Lung (tissue), 17 donors: ENCODE measurements at places on chromosomes 11 and 22. TPM values are rescaled to one million over a fixed set of nuclear protein-coding genes. Genes with fewer than 3 reads are reported as not detected.

- peak; percentile 83 for DNase-seq
These were observed 15.3 kb upstream of the RASL10A start for GRCh38 chr22:29330753-29331152.

GRCh38 chr11:121067453-121067852 lies 33.6 kb upstream of the TECTA start:
- DNase-seq, result no peak

DNA sequence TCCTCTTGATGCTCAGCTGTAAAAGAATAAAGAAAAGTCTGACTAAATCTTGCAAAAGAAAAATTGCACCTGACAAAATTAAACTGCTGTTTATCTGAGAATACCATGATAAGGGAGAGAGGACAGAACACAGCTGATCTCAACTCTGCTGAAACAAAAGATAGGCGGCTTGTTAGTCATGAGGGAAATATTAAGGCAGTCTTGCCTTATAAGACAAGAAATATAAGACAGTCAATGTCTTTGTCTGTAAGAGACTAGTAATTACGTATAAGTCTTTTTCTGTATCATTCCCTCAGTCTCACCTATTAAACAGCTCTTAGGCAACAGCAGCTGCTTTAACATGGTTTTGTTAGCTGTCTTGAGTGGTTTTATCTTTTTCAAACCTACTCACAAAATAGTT lies 296.6 kb downstream of the LUZP2 start:
- DNase-seq, result no peak

- DNase-seq, result no peak
These were observed 11.0 kb upstream of the SORL1-AS1 start for GRCh38 chr11:121463689-121464335.

DNA sequence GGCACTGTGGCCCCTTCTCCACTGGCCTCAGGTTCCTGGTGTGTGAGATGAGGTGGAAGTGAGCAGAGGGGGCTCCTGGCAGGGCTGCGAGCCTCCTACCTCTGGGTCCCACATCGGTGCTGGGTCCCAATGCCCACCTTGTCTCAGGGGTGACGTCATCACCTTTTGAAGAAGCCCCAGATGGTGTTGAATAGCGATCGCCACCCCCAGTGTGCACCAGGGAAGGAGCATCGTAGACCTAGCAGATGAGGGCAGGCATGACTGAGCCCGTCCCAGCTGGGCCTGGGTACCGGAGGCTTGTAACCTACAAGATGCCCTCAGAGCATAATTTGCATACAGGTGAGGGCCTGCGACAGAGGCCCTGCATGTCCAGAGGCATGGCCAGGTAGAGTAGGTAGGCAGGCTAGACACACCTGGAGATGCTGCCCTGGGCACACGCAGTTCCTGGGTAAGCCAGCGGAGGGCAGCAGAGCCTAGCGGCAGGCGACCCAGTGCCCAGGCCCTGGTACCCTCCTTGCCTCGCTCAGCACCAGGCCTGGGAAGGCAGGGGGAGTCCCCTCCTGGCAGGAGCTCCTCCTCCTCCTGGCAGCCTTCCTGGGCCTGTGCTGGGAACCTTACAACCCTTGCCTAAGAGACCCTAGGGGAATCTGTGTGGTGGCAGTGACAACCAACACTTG lies 52.5 kb downstream of the TPCN2 start:
- DNase-seq, result peak; percentile 83

DNA sequence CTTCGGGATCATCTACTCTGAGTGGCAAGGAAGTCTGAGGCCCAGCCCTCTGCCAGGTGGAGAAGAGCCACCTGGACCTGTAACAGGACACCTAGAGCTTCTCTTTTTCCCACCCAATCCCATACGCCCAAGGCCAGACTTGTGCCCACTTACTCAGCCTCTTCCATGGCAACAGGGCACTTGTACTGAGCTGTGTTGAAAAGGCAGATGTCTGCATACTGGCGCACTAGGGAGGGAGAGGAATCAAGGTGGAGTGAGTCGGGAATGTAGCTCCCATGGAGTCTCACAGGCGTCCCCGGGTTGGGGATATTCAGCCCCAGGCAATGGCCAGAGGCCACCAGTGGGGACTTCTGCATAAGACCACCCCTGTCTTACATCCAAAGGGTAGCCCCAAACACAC lies 36.1 kb downstream of the TPBGL start:
- peak; percentile 39 for DNase-seq

DNA sequence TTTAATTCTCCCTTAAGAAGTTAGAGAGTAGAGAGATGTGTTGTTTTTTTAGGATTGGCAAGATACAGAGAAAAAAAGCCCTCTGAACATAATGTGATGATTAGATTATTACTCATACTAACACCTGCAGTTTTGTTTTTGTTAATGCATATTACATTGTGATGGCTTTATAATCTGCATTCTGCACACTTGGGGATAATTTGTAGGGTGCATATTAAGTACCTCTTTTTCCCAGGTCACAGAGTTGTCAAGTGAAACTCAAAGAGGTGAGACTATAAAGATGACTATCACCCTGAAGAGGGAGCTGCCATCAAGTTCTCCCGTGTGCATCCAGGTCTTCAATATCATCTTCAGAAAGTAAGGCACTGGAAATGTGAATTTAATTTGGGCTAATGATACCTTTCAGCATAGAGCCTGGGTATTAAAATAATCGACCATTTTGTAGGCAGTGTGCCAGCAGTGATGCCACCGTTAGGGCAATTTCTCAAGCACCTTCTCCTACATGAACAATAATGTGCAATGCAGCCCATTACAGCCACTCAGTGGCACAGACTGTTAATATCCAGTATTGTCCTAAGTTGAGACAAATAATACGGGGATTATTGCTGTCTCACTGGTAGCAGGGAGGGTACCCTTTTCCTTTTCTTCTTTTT lies 16.2 kb downstream of the PIWIL4 start:
- DNase-seq, result no peak

DNA sequence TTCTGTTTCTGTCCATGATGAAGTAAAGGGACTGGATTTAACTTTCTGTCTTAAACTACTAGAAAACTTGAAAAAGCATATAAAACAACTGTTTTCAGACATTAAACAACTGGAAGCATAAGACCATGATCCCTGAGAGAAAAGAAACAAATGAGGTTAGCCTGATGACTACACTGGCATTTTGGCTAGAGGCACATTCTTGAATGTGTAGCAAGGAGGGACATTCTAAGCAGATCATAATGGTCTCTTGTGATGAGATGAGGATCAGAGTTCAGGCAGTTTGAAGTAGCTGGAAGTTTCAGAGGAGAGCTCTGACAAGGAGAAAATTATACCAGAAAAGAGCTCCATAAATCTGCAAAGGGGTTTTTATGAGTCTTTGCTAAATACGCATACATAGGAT lies 75.4 kb downstream of the AASDHPPT start:
- no peak for DNase-seq

DNA sequence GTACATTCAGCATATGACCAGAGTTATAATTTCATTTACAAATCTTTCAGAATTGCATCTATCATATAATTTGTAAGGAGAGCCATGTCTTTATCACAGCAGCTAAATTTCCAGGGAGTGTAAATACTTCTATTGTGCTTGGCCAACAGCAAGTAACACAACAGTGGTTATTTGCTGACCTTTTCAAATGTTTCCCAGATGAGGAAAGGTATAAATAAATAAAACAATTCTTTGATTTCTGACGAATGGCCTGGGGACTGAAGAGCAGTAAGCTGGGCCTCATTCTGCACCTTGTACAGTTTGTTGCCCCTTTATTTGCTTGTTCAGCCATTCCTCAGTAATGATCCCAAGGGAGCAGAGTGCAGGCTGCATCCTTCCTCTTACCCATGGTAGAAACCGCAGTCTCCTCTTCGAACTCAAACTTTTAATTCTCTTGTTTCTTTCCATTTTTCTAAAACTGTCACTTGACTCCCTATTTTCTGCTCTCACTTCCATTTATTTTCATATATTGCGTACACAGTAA lies 132.8 kb downstream of the DDX10 start:
- DNase-seq, result no peak

DNA sequence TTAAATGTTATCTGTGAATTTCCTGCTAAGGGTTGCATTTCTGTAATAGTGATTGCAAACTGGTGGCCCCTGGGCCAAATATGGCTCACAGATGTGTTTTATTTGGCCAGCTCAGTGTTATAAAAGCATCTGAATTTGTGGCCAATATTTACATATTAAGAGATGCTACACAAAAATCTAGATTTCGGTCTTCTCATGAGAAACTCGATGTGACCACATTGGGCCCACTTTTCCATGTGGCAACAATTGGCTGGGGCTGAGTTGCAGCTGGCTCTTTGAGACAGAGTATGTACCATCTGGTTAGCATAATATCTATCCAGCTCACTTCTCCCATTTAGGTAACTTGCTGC lies 244.5 kb upstream of the POU2AF2 start:
- no peak for DNase-seq

DNA sequence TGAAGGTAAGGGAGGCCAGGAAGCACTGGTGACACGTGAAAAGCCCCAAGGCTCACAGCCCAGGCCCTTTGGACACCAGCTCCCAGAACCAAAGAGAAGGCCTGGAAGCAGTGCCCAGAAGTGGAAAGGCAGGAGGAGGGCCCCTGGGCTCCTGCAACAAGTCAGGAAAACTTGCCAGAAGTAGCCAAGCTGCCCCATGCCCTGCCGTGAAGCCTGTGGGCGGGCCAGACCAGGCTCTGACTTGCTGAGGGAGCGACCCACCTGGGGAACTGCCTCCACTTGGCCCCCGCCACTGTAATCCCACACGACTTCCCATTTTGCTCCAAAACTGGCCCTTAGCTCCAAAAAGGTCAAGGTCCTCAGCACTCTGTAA lies 51.3 kb upstream of the ARFGAP3 start:
- DNase-seq, result no peak

- peak; percentile 85 for DNase-seq
These were observed 53.0 kb downstream of the CTSC start for GRCh38 chr11:88284336-88285050.

GRCh38 chr11:26947379-26947844 lies 46.5 kb upstream of the FIBIN start:
- peak; percentile 91 for DNase-seq

- no peak for DNase-seq
These were observed 115.0 kb downstream of the TMPRSS5 start for GRCh38 chr11:113591117-113591516.

DNA sequence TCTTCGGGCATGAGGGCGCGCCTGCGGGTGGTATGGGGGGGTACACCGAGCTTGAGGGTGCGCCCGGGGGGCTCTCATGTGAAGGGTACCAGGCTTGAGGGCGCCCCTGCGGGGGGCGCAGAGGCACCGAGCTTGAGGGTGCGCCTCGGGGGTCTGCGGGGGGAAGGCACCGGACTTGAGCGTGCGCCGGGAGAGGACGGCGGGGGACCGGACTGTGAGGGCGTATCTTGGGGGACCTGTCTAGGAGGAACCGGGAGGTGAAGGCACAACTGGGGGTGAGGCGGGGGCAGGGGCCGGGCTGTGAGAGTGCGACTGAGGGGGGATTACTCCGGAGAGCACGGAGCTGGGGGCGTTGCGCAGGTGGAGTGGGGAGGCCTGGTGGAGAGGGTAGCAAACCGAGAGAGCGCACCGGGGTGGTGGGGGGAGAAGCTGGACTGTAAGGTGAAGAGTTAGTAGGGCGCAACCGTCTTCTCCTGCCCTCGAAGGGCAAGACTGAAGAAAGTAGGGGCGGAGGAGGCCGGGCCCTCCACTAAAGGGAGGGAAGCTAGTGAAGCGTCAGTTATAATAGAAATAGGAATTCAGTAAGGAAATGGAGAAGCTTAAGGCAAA lies 1.1 kb upstream of the DDX6 start:
- DNase-seq, result peak; percentile 41

- peak; percentile 52 for DNase-seq
These were observed at the start of gene OSBP2 for GRCh38 chr22:30694640-30695350. OSBP2 (plus strand) TSS chr22:30694874; CDS start chr22:30694910, 36 bp downstream.

- DNase-seq, result peak; percentile 85
These were observed 60.4 kb upstream of the CD5 start for GRCh38 chr11:61041755-61042518.

DNA sequence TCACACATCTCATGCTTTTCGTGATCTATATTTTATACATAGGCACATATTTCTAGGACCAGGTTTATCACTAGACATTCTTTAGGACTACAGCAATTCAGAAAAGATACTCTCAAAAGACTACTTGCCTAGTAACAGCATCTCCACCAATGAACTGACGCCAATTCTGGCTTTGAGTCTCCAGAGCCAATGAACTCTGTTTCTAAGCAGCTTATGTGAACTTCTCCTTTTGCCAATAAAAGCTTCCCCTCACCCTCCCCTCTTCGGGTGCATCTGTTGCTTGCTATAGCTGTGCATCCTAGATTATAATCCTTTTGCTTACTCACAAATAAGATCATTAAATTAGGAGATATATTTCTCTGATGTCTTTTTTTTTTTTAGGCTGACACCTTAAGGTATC lies 11.4 kb upstream of the ANKK1 start:
- peak; percentile 55 for DNase-seq

DNA sequence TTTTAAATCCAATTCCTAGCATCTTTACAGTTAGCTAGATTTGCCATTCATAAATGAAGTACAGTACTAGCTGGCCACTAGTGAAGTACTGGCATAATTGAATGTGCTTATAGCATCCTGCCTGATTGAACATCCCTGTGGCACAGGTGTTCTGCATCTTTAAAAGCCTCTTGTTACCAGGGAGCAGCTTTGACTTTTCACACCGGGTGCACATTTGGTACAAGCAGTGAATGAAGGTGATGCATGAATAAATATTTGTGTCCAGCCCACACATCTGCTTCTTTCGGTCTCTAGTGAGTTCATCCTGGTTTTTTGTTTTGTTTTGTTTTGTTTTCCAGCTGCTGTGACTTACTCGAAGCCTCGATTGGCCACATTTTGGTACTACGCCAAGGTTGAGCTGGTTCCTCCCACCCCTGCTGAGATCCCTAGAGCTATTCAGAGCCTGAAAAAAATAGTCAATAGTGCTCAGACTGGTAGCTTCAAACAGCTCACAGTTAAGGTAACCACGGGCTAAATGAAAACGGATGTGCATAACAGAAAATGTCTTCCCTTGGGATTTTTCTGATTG lies 5.3 kb downstream of the ATP5MG start:
- peak; percentile 33 for DNase-seq

GRCh38 chr11:133712051-133712560 lies 133.2 kb downstream of the SPATA19 start:
- DNase-seq, result peak; percentile 93

- peak; percentile 78 for DNase-seq
These were observed 9.8 kb downstream of the PDHX start for GRCh38 chr11:34926101-34926830.

The RRAS2 gene
- 26.1 TPM for polyA plus RNA-seq

The APOA4 gene
- 0.06 TPM for polyA plus RNA-seq

The MRPL21 gene
- polyA plus RNA-seq, result 101 TPM
